ENCODE measurements at places on chromosomes 5 and 9.

DNA sequence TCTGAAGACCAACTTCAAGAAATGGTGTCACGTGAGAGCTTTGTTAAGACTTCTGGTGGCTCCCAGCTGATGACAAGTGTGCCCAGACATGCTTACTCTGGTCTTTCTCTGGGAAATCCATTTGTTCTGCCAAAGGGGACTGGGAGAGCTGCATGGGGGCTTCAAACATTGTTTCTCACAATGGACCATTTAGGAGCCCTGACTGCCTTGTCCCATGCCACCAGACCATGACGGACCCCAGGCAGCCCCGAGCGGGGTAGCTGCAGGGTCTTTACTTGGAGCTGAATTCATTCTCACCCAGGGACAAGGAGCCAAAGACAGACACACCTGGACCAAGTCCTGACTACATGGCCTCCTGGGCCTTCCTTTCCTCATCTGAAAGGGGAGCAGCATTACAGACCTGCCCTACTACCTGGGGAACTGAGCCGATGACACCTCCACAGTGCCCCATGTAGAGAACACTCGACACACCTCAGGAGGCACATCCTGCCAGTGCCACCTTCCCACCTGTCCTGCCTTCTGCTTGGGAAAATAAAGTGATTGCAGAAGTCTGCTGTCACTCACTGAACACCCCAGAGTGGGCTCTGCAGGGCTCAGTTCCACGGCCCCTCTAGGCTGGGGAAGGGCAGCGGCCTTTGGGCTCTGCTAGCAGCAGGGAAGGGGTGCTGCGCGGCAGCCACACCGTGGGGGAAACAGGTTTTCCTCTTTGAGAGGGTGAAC is 169.0 kb downstream of the DAB2IP start:
- no peak for DNase-seq

DNA sequence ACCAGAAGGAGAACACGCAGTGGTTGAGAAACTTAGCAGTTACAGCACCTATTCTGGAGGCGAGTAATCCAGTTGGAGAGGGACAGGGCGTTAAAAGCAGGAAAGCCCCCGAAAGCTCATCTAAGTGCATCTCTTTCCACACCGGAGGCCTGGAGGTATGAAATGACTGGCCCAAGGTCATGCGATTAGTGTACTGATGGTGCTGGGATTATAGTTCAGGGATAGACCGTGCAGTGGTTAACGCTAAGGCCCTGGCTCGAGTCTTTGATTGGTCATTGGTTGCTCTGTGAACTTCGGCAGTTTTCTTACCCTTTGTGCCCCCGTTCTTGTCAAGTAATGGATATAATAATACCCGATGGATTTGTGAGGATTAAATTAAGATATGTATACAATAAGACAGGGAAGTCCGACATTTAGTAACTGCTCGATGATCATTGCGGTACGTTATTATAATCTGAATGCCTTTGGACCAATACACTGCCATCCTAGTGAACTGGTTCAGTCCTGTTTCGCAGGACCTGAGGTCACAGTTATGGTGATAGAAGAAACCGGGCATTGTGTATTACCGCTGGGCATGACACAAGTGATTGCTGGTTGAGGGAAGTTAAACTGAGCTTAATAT is 960 bp downstream of the CANX start:
- DNase-seq, result peak; percentile 37

DNA sequence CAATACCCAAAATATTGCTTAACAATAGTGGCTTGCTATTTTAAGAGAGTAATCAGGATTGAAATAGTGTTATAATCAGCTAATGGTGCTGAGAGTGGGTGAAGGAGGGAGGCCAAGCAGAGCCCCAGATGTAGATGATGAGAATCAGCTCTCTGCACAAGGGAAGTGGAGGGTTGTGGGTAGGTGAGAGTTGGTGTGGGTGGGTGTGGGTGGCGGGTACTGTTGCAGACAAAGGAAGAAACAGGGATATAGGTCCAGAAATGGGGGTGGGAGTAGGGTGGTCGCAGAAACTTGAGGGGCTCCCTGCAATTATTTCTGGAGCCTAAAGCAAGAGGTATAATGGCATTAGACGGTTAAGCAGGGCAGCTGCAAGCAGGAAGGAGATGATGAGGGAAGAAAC is 7.4 kb upstream of the ADCY2 start:
- no peak for DNase-seq

DNA sequence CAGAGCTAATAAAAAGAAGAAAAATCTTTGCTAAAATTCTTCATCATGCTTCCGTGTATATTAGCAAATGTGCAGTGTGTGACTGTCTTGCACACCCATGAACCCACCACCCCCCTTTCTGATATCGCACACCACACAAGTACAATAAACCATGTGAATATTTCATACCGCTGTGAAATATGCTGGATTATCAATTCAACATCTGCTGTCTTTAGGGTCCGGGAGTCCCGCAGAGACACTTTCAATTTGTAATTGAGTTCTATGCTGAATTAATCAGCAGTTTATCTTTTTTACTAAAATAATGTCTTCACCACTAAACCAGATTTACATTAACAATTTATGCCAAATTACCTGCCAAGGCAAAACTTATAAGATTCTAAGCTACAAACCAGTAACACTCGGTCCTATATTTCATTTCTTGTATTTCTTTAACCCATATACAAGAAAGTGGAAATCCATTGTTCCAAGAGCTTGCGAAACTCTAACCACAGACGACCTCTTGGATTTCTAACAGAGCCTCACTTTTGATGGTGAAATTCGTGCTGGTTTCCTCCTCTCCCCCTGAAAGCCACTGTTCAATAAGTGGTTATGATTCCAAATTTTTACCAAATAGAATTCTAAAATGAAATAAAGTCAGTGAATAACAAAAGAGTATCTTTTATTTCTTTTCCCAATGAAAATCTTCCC is 44.2 kb downstream of the PSMB7 start:
- no peak for DNase-seq

DNA sequence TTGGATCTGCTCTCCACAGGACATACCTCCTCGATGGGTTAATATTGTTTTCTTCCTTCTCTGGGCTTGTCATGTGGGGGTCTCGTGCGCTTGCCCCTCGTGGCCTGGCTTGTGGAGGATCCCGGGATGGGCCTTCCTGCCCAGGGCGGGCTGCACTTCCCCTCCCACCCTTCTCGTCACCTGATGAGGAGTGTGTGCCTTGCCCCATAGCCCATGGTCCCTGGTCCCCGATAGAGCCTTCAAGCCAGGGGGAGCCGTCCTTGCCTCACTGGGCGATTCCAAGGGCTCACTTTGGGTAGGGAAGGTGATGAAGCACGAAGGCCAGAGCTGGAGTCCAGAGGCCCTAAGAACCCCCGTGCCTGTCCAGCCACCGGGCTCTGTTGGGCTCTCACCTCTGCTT is 28.7 kb downstream of the DYNC2I2 start:
- DNase-seq, result no peak

DNA sequence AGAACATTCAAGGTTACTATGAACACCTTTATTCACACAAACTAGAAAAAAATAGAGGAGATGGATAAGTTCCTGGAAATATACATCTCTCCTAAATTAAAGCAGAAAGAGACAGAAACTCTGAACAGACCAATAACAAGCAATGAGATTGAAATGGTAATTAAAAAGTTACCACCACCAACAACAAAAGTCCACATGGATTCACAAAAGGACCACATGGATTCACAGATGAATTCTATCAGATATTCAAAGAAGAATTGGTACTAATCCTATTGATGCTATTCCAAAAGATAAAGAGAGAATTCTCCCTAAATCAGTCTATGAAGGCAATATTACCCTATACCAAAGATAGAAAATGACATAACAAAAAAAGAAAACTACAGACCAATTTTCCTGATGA is 518.9 kb downstream of the PRDM9 start:
- DNase-seq, result no peak

DNA sequence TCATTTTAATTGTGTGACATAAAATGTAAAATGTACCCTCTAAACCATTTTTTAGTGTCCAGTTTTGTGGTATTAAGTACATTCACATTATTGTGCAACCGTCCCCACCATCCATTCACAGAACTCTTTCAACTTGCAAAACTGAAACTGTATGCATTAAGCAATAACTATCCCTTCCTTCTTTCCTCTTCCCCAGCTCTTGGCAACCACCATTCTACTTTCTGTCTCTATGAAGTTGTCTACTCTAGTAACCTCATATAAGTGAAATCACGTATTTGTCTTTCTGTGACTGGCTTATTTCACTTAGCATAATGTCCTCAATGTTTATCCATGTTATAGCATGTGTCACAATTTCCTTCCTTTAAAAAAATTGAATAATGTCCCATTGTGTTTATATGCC is 142.4 kb downstream of the C9orf152 start:
- no peak for DNase-seq

DNA sequence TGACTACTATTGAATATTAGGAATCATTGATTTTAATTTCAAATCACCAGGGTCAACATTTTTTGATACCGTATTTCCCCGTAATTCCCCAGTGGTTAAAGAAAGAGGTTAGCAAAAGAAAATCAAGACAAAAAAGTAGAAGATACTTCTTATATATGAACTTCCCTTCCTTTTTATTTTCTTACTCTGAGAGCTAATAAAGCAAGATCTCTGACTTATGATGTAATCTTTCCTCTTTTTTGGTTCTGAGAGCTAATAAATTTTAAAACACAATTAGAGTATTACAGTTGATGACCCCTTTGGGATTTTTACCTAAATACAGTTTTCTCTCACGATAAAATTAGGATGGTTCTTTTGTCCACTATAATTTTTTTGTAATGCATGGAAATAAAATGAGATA is 9.2 kb upstream of the FYB1 start:
- DNase-seq, result no peak

- DNase-seq, result no peak
Measured at GRCh38 chr9:81410201-81410600, 279.1 kb downstream of the TLE1 start.

DNA sequence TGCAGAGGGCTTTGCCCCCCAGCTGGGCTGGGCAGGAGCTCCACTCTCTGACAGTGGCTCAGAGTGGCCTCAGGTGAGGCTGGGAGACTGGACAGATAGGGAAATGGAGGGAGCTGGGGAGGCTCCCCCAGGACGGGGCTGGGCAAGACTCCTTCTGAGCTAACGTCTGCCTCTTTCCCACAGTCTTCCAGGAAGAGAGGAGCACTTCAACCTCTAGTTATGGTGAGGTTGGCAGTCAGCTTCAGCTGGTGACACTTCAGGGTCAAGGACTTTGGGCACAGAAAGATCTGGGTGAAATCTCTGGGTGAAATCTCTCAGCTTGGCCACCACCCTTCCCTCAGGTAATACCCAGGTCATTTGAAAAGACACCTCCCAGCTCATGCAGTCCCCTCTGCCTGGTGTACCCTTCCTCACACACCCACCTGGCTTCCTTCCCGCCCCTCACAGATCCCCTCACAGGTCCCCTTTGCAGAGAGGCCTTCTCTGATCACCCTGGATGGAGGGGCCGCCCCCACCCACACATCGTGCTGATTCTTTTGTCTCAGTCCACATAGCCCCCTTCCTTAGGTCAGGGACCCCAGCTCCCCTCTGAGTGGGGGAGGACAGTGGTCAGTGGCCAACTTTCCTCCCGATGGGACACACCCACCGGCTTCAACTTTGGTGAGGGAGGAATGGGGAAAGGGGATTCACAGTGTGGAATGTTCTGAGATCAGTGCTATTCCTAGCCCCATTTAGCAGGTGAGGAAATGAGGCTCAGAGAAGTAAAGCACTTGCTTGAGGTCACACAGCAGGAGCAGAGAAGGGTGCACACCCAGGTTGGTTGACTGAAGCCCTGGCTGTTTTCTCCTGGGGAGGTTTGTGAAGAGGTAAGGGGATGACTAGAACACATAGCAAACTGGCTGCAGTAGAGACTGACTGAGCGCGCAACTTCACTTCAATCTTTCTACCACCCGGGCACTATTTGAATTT is 15.8 kb upstream of the NEURL1B start:
- no peak for DNase-seq

DNA sequence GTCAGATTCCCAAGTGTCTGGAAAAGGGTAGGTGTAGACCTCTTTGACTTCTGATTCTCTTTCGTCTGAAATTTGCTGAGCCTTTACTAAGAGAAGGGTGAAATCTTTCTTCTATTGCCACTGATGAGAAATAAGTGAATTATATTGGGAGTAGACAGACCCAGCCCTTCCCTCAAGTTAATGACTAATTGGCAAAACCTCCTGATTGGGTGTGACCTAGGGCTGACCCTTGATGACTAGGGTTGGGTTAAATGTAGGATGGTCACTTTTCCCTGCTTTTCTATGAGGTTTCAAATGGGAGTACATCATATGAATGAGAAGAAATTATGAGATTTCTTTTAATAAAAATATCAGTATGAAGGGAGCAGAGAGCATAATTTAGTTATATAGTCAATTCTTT is 73.4 kb upstream of the C5orf46 start:
- no peak for DNase-seq

DNA sequence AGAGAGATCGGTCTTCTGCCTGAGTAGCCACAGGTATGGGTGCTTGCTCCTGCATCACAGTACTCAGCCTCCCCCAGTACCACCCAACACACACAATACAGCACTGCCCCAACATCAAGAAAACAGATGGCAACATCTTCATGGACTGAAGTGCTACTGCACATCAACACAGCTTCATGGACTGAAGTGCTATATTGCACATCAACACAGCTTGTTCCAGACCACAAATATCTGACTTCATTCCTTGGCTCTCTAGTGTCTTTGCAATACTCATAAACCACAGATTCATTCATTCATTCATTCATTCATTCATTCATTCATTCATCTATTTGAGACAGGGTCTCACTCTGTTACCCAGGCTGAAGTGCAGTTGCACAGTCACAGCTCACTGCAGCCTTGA is 31.1 kb upstream of the PCA3 start:
- DNase-seq, result no peak

DNA sequence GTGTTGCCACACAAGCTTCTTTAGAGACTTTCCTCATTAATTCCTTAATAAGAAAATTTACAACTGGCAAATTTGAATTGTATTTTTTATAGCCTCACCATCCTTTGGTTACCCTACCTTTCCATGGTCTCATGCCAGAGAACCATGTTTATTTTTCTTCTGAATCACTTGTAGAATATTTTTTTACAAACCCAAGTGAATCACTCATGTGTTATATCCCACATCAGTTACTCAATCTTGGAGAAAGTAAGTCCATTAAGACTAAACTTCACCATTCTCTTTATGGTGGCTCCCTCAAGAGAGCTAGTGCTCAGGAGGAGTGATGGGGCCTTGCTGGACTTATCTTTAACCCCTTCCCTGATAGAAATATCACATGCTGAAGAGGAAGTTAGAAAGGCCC is 128.9 kb downstream of the SUSD1 start:
- no peak for DNase-seq

- no peak for DNase-seq
Measured at GRCh38 chr9:110334183-110334582, 3.5 kb downstream of the TXNDC8 start.

GRCh38 chr5:23451156-23451555 is 56.3 kb upstream of the PRDM9 start:
- no peak for DNase-seq

- DNase-seq, result no peak
Measured at GRCh38 chr5:132785365-132785764, 8.3 kb upstream of the SEPTIN8 start.
